Brain pericyte (primary cell): ENCODE measurements at places on chromosomes 5 and 9.

GRCh38 chr5:141636413-141637122 is at the start of the genes HDAC3 and RELL2:
Gene HDAC3, minus strand, starts transcription at chr5:141636849. Its CDS starts 59 bp downstream, at chr5:141636790.
Gene RELL2, plus strand, starts transcription at chr5:141636997. Its CDS starts 1,229 bp downstream, at chr5:141638226.
- DNase-seq = peak; percentile 64

- peak; percentile 66 for DNase-seq
These were observed 576.3 kb downstream of the PDE4D start for GRCh38 chr5:59317023-59317773.

DNA sequence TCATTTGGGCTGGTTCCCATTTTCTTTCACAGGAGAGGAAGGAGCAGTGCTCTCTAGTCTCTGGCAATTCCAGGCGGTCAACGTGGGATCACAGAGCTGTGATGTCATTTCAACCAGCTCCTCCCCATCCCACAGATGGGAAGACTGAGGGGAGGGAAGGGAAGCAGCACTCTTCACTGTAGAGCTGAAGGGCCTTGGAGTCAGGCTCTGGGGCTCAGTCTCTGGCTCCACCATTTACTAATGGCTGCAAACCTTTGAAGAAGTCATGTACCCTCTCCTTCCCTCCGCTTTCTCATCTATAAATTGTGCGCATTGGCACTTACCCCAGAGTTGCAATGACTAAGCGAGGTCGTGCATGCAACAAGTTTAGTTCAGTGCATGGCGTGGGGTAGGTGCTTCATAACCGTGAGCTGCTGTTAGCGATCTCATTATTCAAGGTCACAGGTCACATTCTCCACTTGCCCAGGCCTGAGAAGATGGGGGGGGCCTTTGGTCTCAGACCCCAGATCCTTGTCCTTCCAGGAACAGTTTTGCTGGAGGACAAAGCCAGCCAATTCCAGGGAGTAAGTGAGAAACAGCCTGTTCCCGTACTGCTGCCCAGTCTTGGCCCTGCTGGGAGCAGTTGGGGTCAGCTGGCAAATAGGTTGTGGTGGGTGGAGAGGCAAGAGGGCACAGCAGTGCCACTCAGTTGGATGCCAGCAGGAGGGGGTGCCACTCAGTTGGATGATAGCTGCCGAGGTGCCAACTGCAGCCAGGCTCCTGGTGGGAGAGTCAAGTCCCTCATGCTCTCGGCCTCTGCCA is 136.7 kb downstream of the RGS3 start:
- no peak for DNase-seq

GRCh38 chr9:38419181-38419580 is 5.1 kb downstream of the IGFBPL1 start:
- no peak for DNase-seq

GRCh38 chr5:95901676-95902627 is 59.7 kb downstream of the ELL2 start:
- no peak for DNase-seq

- DNase-seq = no peak
These were observed 30.4 kb upstream of the NOTCH1 start for GRCh38 chr9:136576269-136576626.
